ENCODE measurements at places on chromosomes 1 and 21.

- no peak for DNase-seq
These were observed 56.4 kb downstream of the ADAMTS1 start for GRCh38 chr21:26788790-26789189.

GRCh38 chr1:68442822-68443556 lies 6.8 kb downstream of the RPE65 start:
- peak; percentile 78 for DNase-seq

DNA sequence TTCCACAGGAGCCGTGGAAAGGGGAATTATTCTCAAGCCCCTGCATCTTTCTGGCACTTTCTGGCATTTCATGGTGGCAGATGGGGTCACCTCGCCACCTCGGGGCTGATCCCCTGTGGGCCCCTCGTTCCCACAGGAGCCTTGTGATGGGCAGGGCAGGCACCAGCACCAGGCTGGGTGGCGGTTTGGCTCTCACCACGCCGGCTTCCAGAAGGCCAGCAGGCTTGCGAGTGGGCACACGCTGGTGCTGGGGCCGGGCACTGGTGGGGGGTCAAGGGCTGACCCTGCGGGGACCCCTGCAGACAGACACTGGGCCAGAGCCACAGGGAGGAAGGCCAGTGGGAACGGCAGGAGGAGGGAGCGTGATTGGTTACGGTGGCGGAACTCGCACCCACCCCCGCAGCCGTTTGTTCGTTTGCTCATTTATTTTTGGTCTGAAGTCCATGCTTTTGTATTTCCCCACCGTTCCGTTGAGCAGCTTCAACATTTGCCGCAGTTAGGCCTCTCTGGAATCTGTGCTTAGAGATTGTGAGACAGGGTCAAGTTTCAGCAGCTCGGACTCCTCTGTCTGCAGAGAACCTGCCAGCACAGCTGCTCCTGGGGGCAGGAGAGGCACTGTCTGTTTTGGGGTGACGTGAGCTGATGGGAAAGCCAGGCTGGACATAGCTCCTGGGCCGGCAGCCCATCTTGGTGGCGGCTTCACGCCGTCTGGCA lies 5.3 kb downstream of the COL18A1 start:
- DNase-seq = no peak

- DNase-seq = no peak
These were observed 55.5 kb downstream of the CD46 start for GRCh38 chr1:207807326-207807689.

DNA sequence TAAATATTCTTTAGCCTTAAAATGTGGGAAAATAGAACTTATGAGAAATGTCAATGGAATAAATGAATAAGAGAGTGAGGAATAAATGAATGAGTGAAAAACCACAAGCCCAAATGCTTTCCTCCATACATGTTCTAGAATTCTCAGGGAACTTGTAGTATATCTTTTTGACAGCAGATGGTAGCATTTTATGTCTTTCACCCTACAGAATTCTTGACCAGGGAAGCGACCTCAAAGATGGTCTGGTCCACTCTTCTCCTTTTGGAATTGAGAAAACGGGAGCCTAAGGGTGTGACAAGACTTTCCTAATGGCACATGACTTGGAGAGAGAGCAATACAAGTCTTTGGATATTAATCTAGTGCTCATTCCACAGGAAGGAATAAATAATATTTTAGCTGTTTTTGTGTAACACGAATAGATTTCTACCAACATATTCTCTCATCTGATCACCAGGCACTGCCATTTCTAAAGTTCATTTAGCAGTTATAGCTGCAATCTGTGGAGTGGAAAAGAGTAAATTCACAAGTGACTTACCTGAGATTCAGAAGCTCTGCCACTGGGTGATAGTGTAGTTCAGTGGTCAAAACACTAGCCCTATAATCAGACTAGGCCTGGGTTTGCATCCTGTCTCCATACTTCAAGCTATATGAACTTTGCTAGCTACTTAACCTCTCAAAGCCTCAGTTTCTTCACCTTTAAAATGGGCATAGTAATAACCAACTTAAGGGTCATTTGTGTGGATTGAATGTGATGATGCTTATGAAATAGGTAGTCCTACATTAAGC lies 15.0 kb upstream of the F5 start:
- peak; percentile 68 for DNase-seq

GRCh38 chr1:224859651-224860050 lies 69.8 kb upstream of the DNAH14 start:
- no peak for DNase-seq

DNA sequence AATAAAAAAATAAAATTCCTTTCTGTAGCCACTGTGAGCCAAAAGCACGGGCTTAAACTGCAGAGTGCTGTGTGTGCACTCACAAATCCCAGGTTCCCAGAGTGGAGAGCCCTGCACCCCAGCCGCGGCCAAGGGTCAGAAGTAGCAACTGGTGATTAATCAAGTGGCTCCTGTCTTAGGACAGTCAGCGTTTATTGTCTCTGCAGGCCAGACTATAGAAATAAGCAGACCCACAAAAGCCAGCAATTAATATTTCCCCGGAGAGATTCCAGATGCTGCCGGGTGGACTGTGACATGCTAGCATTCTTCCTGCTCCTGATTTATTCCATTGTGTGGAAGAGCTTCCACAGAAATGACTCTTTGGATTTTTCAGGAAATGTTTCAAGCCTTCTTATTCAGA lies 412.2 kb downstream of the KIF26B start:
- no peak for DNase-seq

GRCh38 chr1:19773485-19773884 lies 26.2 kb downstream of the TMCO4 start:
- DNase-seq = no peak

GRCh38 chr21:31537872-31538576 lies 121.5 kb upstream of the SOD1 start:
- DNase-seq = no peak

GRCh38 chr21:33268393-33268736 lies 2.2 kb downstream of the IL10RB start:
- no peak for DNase-seq

- peak; percentile 75 for DNase-seq
These were observed 404.8 kb downstream of the HLX start for GRCh38 chr1:221284028-221284427.

DNA sequence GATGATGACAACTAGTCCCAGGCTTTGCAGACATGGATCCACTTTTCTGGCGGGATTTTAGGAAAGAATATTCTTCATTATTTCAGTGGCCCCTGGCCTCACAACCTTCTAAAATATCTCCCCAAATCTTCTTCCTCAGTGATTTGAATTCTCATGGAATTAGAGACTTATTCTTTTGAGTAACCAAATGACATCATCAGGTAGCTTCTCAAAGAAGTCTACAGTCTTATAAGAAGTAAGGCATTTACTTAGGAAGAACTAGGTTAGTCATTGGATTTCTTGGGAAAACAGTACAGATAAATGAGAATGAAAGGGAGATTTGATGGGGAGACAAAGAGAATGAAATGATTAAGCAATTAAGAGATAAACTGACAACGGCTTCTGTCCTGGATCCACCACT lies 201.1 kb upstream of the PROX1 start:
- DNase-seq = no peak

DNA sequence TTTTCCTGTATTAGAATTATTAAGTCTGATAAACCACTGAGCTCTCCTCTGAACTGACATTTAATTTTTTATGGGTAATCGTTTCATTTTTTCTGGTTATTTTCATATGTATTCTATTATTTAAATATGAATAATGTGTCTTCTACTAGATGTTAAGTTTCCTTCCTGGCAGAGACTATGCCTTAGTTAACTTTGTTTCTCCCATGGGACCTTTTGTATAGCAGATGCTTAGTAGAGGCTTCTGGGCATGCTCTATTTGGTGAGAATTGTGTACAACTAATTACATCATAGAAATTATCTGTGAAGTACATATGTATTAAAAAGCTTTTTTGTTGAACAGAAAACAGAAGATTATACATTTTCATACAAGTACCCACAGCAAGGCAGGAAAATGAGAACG lies 23.4 kb downstream of the CTBS start:
- DNase-seq = no peak

GRCh38 chr1:178659789-178660208 lies 65.2 kb upstream of the RALGPS2 start:
- DNase-seq = no peak

DNA sequence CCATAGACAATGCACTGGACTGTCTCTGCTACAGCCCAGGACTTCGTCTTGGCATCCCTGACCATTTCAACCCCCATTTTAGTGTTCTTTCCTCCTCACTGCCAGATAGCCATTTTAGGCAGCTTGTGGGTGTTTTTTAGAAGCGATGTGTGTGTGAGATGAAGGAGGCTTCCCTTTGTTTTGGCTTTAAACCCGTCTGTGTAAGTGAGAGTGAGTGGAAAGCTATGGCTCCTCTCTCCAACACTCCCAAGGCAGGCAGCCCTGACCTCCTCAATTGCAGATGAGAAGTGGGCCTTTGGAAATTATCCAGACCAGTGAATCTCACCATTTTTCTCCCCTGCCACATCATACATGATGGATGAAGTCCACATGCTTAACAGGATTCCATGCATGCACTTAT lies 70.3 kb upstream of the PGBD5 start:
- no peak for DNase-seq

DNA sequence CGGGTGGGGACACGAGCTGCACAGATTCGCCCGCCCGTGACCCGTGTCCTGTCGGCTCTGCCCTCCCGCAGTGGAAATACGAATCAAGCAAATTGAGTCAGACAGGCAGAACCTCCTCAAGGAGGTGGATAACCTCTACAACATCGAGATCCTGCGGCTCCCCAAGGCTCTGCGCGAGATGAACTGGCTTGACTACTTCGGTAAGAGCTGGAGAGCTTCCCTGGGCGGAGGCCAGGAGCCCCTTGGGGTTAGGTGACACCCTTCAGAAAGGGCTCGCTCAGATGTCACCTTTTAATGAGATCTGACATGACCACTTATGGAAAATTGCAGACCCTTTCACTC lies 489 bp downstream of the CDCA8 start:
- no peak for DNase-seq

DNA sequence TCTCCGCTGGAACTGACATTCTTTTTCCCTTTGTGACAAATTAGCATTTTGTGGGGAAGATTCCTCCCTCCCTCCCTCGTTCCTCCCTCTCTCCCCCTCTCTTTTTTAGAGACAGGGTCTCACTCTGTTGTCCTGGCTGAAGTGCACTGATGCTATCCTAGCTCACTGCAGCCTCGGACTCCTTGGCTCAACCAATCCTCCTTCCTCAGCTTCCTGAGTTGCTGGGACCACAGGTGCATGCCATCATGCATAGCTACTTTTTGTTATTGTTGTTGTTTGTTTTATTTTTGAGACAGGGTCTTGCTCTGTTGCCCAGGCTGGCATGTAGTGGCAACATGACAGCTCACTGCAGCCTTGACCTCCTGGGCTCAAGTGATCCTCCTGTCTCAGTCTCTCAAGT lies 6.8 kb upstream of the SKI start:
- no peak for DNase-seq

DNA sequence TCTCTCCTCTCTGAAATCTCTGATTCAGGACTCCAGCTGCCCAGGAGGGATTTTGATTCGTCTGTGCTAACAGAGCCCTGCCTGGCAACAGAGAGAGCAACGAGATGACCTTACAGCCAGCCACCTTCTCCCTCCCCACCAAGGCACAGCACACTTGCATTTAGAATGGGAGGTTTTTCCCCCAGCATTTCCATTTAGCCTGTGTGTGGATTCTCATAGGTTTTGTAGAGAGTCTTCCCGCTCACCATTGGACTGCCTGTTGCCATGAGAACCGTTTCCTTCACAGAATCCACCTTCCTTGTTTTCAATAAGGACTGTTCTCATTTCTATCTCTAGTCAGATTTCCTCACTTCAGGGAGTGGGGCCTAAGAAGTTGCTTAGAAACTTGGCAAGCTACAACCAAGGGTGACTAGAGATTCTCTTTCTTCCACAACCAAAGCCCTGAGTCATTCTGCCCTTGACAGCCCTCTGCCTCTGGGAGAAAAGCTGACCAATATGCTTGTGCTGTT lies 5.8 kb upstream of the IKBKE start:
- DNase-seq = peak; percentile 90

- no peak for DNase-seq
These were observed 10.4 kb upstream of the WNT3A start for GRCh38 chr1:227996187-227996950.

DNA sequence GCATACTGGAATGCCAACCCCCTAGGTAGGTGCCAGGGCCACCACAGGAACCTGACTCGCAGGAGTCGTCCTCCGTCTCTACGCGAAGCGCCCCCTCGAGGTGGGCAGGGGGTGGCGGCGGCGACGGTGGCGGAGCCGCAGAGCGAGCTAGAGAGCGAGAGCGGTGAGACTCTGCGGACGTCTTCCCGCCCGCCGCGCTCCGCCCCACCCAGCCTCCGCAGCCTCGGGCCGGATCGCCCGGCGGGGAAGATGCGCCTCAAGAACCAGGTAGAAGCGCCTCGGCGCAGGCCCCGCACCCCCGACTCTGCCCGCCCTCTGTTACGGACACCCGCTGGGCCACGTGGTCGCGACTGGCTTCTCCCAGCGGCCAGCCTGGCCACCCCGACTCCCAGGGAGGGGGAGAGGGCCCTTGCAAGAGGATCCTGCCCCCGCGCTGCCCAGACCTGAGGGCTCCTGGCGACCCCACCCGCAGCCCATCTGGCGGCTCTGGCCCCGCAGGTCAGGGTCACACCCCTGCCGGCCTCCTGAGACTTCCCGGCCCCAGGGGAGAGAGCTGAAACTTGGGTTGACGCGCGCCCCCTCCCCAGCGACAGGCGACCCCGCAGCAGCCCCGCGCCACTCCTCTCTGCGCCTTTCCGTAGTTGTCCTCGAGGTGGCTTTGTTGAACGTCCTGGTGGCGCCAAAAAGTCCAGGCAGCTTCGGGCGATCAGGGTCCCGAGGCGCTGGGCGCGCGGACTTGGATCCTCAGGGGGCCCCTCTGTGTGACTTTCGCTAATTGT lies 24.4 kb upstream of the AGBL4 start:
- no peak for DNase-seq

DNA sequence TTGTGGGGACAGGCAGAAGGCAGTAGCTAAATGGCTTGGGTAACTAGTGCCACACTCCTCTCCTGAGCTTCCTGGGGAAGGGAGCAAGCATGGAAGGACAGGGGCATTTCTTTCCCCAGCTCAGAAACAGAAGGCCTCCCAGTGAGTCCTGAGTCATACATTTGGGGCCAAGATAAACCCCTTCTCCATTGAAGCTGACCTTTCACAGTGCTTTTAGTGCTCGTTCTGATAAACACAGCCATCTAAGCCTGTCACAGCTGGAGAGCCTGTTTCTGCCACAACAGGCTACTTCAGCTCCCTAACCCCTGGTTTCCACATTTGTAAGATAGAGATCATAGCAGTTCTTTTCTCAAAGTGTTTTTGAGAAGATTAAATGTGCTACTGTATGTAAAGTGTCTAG lies 374.0 kb downstream of the LMX1A start:
- DNase-seq = no peak

GRCh38 chr1:101150670-101151069 lies 86.1 kb upstream of the S1PR1 start:
- no peak for DNase-seq

GRCh38 chr1:81848880-81849682 lies 48.3 kb downstream of the ADGRL2 start:
- DNase-seq = no peak

All from adipocyte (in vitro differentiated cells).